ENCODE measurements at places on chromosomes 6 and 20. TPM values are rescaled to one million over a fixed set of nuclear protein-coding genes. Genes with fewer than 3 reads are reported as not detected.

Gene WRNIP1
- 24.9 TPM for total RNA-seq

Gene BPIFB1
- 0.13 TPM for total RNA-seq

Gene RANBP9
- 28.7 TPM for total RNA-seq

Gene WFDC5
- not detected for total RNA-seq

Gene DCBLD1
- 9.2 TPM for total RNA-seq

Gene TRIM31
- total RNA-seq, result 0.18 TPM

Gene MUC22
- not detected for total RNA-seq

DNA sequence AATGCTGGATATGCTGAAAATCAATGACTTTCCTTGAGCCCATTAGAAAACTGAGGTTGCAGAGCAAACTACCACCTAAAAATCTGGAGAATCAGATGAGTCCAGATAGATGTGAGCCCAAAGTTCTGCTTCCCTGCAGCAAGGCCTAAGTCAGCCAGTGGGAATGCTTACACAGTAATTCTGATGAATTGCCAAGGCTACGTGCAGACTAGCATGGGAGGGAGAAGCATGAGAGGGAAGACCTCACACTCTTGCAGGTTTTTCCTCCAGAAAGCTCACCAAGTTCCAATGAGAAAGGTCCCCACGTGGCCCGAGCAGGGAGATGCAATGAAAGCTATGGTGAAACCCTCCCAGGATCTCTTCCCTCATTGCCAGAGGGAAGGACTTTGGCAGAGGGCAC is 104.8 kb upstream of the SIRPA start:
- no peak overlapping the region for H3K4me3 ChIP-seq
- no peaks in the 10 kb centered on the region for H3K36me3 ChIP-seq
- H3K4me1 ChIP-seq, result no peaks in the 10 kb centered on the region
- no peak for DNase-seq
- 0 out of 2 replicates have a peak, but pooled peaks cover 2% of the 10 kb centered on the region for H3K27me3 ChIP-seq
- no peak overlapping the region for H3K27ac ChIP-seq

DNA sequence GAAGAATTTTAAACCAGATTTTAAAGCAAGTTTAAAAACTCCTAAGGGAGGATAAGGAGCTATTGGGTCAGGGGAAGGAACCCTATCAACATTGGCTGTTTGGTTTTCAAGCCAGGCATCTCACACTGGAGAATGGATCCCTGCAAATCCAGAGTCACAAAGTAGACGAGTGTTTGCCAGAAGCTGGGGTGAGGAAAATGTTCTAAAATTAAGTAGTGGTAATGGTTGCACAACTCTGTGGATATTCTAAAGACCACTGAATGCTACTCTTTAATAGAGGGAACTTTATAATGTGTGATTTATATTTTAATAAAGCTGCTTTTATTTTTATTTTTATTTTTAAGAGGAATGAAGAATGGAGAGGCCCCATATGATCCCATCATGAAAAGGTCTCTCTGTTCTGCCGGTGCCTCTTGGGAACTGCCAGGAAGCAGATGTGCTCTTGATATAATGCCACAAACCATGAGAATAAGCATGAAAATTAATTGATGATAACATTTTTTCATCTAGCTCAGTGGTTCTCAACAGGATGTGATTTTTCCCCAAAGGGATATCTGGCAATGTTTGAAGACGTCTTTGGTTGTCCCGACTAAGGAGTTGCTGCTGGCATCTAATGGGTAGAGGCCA is 379.0 kb upstream of the CNR1 start:
- H3K4me1 ChIP-seq, result 0 out of 2 replicates have a peak, but pooled peaks cover 3% of the 10 kb centered on the region
- no peak for DNase-seq
- no peak overlapping the region for H3K27ac ChIP-seq
- H3K4me3 ChIP-seq, result no peak overlapping the region
- no peaks in the 10 kb centered on the region for H3K36me3 ChIP-seq

DNA sequence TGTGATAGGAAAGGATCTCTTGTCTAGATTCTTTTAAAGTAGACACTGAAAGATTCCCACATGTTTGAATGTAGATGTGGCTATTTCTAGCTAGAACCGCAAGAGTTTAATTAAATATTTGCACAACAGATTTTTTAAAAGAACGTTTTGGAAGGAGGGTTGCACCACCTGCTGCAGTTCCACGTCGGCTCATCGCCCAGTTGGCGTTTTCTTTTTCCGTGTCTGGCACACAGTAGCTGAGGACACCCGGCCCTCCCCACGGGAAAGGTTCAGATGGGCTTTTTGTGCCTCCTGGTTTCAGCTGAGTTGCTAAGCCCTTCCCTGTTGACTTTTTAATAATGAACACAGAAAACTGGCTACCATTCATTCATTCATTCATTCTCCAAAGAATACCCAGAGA is 41.8 kb upstream of the DOK5 start:
- no peak for DNase-seq
- no peaks in the 10 kb centered on the region for H3K4me1 ChIP-seq
- H3K27ac ChIP-seq, result no peak overlapping the region
- H3K36me3 ChIP-seq, result no peaks in the 10 kb centered on the region
- no peaks in the 10 kb centered on the region for H3K27me3 ChIP-seq
- H3K4me3 ChIP-seq, result no peak overlapping the region

DNA sequence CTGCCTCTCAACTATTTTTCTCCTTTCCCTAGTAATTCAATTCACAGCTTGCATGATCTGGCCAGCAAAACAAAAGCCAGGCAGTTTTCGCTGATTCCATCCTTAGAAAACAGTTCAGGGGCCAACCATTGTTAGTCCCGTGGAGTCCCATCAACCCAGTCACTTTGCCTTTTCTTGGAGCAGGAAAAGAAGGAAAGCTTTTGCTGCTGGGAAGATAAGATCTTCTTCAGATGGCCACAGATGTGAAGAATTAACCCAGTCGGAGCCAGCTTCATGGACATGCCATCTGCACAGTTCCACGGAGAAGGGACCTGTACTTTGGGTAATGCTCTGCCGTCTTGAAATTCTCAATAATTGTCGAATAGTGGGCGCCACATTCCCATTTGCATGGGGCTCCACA is 76.9 kb upstream of the TSHZ2 start:
- H3K4me3 ChIP-seq, result no peak overlapping the region
- H3K36me3 ChIP-seq, result no peaks in the 10 kb centered on the region
- H3K4me1 ChIP-seq, result no peaks in the 10 kb centered on the region
- no peaks in the 10 kb centered on the region for H3K27me3 ChIP-seq
- no peak for DNase-seq
- no peak overlapping the region for H3K27ac ChIP-seq

GRCh38 chr6:168326294-168327261 is 7.0 kb upstream of the DACT2 start:
- no peaks in the 10 kb centered on the region for H3K36me3 ChIP-seq
- no peaks in the 10 kb centered on the region for H3K27me3 ChIP-seq
- H3K4me1 ChIP-seq, result no peaks in the 10 kb centered on the region

GRCh38 chr6:41356825-41357224 is 21.4 kb downstream of the NCR2 start:
- no peaks in the 10 kb centered on the region for H3K36me3 ChIP-seq
- no peaks in the 10 kb centered on the region for H3K27me3 ChIP-seq
- H3K27ac ChIP-seq, result no peak overlapping the region
- no peak for DNase-seq
- H3K4me1 ChIP-seq, result no peaks in the 10 kb centered on the region

GRCh38 chr6:35496841-35497570 is at the start of gene TEAD3:
Gene TEAD3 (minus strand): TSS chr6:35497079.
- H3K4me1 ChIP-seq, result peaks cover 8% of the 10 kb centered on the region
- no peaks in the 10 kb centered on the region for H3K36me3 ChIP-seq
- no peak for DNase-seq
- no peak within 1 kb of the TSS for H3K27ac ChIP-seq
- peak within 1 kb of the TSS; percentile 57 for H3K4me3 ChIP-seq

- no peak for DNase-seq
- H3K36me3 ChIP-seq, result no peaks in the 10 kb centered on the region
- H3K4me3 ChIP-seq, result no peak overlapping the region
Observed at GRCh38 chr6:64012351-64013001, 376.9 kb downstream of the PHF3 start.

- no peaks in the 10 kb centered on the region for H3K27me3 ChIP-seq
- no peaks in the 10 kb centered on the region for H3K36me3 ChIP-seq
- no peak overlapping the region for H3K4me3 ChIP-seq
- H3K27ac ChIP-seq, result no peak overlapping the region
- no peaks in the 10 kb centered on the region for H3K4me1 ChIP-seq
Observed at GRCh38 chr20:57663241-57663640, 43.0 kb upstream of the ZBP1 start.

DNA sequence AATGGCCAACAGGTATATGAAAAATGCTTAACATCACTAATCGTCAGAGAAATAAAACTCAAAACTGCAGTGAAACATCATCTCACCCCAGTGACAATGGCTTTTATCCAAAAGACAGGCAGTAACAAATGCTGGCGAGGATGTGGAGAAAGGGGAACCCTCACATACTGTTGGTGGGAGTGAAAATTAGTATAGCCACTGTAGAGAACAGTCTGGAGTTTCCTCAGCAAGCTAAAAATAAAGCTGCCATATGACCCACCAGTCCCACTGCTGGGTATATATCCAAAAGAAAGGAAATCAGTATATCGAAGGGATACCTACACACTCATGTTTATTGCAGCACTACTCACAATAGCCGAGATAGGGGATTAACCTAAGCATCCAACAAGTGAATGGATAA is 23.4 kb upstream of the INSM1 start:
- H3K4me1 ChIP-seq, result no peaks in the 10 kb centered on the region
- H3K4me3 ChIP-seq, result no peak overlapping the region
- no peaks in the 10 kb centered on the region for H3K27me3 ChIP-seq
- DNase-seq, result no peak
- H3K36me3 ChIP-seq, result no peaks in the 10 kb centered on the region

- no peaks in the 10 kb centered on the region for H3K4me1 ChIP-seq
- no peak overlapping the region for H3K27ac ChIP-seq
- no peak overlapping the region for H3K4me3 ChIP-seq
Observed at GRCh38 chr20:57025666-57026224, 240.7 kb downstream of the BMP7 start.

GRCh38 chr6:51936531-51937290 is 150.7 kb downstream of the PKHD1 start:
- H3K36me3 ChIP-seq, result no peaks in the 10 kb centered on the region
- no peaks in the 10 kb centered on the region for H3K27me3 ChIP-seq
- no peak overlapping the region for H3K4me3 ChIP-seq
- no peaks in the 10 kb centered on the region for H3K4me1 ChIP-seq
- DNase-seq, result no peak
- H3K27ac ChIP-seq, result no peak overlapping the region

- H3K36me3 ChIP-seq, result no peaks in the 10 kb centered on the region
- H3K27me3 ChIP-seq, result no peaks in the 10 kb centered on the region
- H3K4me3 ChIP-seq, result no peak overlapping the region
- no peaks in the 10 kb centered on the region for H3K4me1 ChIP-seq
Observed at GRCh38 chr6:85360794-85361642, 88.9 kb upstream of the NT5E start.

DNA sequence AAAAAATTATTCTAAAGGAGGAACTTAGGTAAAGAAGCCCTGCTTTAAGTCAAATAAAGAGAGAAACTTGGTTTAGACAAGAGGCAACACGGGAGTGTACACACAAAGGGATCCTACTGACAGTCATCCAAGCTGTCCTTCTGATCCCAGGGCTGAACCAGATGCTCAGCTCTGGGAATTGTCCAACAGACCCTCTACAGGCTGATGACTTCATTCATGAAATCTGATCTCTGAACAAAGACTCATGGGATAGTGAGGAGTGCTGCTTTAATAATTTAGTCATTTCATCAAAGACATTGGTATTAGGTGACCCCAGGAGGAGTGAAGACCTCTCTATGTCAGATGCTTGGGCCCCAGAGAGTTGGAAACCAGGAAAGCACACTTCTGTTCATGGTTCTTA is 65.6 kb upstream of the ARMH2 start:
- DNase-seq, result no peak
- H3K27ac ChIP-seq, result no peak overlapping the region
- H3K27me3 ChIP-seq, result no peaks in the 10 kb centered on the region
- H3K4me3 ChIP-seq, result no peak overlapping the region
- H3K36me3 ChIP-seq, result peaks cover 4% of the 10 kb centered on the region

DNA sequence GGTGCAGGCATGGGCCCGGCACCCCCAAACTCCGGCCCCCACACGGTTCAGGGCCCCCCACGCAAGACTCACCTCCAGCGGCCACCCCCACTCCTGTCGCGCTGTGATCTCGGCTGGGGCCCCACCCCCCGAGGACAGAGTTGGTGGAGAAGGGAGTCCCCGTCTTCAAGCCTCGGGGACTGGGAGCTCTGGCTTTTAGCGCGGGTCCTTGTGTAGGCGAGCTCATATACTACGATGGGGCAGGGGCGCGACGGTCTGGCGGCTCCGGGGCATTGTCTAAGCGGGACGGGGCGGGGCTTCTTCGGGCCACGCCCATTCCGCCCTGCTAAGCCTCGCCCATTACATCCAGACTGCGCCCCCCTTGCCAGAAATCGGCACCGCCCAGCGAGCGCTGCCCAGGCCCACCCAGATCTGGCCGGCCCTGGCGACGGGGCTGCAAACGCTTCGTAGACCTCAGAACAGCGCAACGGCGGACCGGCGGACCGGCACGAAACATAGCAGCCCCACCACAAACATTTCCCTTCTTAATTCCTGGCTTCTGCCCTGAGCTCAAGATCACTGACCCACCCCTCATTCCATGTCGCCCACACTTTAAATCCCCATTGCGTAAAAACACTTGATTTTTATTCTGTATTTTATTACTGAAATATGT is 1.0 kb upstream of the DDAH2 start:
- no peaks in the 10 kb centered on the region for H3K27me3 ChIP-seq
- peak overlapping the region; percentile 78 for H3K4me3 ChIP-seq
- peaks cover 6% of the 10 kb centered on the region for H3K36me3 ChIP-seq
- H3K4me1 ChIP-seq, result peaks cover 33% of the 10 kb centered on the region
- DNase-seq, result no peak
